Stimulated activated CD8-positive, alpha-beta memory T cell treated with anti-CD3 and anti-CD28 coated beads, Interleukin-7, amount 100 ng/mL, for 1 hour (primary cell): ENCODE measurements at places on chromosomes 16 and 17.

DNA sequence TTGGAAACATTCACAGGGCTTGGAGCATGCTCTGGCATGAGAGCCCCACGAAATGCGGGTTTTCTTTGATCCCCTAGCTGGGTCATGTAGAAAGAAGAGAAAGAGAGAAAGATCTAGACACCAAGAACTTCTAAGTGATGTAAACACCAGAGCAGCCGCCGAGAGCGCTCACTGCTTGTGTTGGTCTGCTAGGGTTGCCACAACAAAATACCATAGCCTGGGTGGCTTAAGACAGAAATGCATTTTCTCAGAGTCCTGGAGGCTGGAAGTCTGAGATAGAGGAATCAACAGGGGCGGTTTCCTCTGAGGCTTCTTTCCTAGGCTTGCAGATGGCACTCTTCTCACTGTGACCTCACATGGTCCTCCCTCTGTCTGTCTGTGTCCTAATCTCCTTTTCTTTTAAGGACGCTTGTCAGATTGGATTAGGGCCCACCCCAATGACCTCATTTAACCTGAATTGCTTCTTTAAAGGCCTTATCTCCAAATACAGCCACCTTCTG lies 139.5 kb downstream of the CYLD start:
- no peak for DNase-seq

DNA sequence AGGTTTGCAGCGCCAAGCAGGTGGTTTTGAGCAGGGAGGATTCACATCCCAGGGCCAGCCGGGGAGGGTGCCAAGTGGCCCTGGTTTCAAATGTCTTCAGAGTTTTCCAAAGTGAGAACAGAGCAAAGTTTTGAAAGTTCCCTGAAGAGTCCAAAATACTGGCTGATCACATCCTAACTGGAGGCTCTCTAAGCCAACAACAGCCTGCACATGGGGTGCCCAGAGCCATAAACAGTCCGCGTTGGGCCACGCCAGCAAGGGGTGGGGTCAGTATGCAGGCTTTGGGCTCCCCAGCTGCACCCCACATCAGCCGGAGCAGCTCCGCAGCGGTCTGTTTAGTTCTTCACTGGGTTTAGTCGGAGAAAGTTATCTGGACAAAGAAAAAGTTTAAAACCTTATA lies 150.9 kb downstream of the C16orf95 start:
- no peak for DNase-seq

GRCh38 chr16:17258848-17259713 lies 211.7 kb downstream of the XYLT1 start:
- no peak for DNase-seq

DNA sequence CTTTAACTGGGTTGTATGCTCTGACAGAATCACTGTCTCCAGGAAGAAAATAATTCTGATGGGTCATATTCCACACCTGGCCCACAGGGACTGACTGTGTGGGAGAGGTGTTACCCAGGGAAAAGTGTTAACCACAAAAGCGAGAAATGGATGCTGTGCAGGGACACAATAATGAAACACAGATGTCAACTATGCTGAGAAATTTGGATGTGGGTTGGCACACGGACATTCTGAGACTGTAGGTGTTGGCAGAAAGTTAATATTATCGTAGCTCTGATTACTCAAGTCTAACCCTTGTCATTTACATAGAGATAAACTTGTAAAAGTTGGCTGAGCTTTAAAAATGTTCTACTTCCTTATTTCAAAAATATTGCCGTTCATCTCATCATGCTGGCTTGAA lies 19.6 kb downstream of the TMC5 start:
- DNase-seq: no peak
